ENCODE measurements at places on chromosomes 5 and 9.

- DNase-seq = no peak
Measured at GRCh38 chr5:58054018-58054417, 405.9 kb downstream of the PLK2 start.

DNA sequence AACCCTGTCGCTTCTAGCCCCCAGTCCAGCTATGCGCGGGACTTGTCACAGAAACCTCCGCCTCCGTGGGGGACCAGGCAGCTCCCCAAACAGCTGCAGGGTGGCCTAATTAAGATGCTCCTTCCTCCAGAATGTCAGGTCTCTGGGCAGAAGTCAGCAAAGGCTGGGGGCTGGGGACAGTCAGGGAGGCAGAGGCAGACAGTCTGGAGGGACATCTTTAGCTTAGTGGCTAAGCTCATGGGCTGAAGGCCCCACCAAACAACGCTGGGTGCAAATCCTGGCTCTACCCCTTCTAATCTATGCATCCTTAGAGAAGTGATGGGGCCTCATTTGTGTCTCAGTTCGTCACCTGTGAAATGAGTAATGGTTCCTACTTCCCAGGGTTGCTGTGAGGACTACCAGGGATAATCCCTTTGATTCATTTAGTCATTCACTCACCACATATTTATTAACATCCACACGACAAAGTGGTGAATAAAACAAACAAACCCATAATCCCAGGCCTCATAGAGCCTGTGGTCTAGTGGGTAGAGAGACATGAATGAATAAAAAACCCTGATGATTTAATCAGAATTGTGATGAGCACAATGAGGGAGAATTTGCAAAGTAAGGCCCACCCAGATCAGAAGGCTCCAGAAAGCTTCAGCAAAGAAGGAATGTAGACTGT is 20.2 kb upstream of the MED27 start:
- no peak for DNase-seq

DNA sequence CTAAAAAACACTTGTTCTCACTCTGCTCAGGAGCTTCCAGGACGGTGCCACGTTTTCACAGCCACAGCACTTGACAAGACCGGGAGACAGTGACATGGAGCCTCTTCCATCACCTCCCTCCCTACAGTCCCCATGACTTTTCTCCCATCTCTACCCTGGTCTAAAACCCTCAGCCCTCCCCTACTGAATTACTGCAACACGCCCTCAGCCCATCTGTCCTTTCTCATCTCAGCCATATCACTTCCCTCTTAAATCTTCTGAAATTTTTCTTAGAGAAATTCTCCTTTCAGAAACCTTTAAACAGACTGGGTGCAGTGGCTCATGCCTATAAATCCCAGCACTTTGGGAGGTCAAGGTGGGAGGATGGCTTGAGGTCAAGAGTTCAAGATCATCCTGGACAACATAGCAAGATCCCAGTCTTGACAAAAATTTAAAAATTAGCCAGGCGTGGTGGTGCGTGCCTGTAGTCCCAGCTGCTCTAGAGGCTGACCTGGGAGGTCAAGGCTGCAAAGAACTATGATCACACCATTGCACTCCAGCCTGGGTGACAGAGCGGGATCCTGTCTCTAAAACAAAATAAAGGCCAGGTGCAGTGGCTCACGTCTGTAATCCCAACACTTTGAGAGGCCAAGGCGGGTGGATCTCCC is 125.8 kb downstream of the MYO10 start:
- no peak for DNase-seq

DNA sequence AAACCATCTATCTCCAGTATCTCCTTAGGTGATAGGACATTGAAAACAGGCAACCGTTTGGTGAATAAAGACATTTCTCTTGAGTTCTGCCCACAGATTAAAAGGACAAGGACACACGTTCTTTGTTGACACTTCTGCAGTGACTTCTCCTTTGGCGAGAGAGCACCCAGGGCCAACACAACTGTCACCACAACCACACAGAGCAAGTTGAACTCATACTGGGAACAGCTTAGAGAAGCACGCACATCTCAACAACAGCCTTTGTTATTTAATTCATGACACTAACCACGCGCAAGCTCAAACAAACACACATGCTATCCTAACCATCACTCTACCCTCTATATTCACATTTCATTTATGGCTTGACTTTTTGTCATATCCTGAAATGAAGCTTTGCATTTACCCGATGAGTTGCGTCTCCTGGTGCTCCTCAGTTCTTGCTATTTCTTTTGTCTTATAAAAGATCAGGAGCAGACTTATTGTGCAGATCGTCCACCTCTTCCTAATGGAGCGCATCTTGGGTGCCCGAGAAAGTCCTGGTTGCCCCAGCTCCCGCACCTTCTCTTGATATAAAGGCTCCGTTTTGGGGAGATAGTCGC is 543 bp downstream of the ST8SIA4 start:
- no peak for DNase-seq

- no peak for DNase-seq
Measured at GRCh38 chr5:83509540-83509939, 38.0 kb downstream of the VCAN start.

GRCh38 chr5:160030631-160031377 is 21.9 kb downstream of the TTC1 start:
- DNase-seq = no peak

DNA sequence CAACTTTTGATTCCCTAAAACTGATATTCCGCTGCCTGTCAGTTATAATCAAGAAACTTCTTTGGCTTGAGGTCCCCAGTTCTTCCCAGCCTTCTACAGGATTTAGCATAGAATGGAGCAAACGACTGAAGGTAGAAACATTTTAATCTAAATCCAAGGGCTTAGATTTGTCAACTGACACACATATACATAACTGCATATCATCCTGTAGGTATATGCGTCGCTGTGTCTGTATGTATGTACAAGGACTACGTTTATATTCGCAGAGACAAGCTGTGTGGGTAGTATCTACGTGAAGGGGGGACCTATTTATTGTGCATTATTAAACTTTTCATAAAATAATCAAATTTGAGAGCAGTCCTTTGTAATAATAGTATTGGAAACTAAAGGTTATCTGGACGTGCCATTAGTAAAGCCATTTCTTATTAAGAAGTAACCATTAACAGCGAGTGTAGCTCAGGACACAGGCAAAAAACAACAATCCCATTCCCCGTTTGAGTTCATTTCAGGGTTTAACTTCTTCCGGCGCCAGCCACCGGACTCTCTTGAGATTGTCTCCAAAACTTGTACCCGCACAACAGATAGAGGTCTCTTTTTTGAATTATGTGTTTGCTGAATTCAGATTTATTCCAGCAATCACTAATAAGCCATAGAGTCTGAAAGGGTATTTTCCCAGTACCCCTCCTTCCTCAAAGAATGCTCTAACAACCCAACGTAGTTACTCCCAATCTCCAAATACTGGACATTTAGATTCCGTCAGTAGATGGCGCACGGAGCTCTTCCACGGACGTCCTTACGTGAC is 2.1 kb upstream of the MLLT3 start:
- DNase-seq = no peak

Data from hypothalamus (tissue), 51 donors.